ENCODE measurements at places on chromosomes 16 and 17.

DNA sequence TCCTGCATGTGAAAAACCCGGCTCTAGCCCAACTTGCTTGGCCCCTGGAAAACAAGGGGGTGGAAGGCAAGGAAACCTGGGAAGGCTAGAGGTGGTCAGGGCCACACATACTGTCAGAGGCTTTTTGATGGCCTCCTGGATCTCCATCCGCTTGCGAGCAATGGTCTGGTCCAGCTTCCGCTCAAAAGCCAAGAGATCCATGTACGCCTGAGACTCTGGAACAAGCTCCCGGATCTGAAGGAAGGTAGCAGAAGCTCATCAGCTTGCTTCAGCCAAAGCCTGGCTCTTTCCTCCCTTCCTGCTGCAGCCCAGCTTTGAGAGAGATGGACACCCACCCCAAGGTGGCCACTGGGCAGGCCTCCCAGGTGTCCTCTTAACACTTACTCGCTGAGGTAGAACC is 5.7 kb downstream of the SMARCD2 start:
- no peak for DNase-seq

- peak; percentile 19 for DNase-seq
These were observed 20.7 kb downstream of the LGALS9 start for GRCh38 chr17:27651411-27652345.

DNA sequence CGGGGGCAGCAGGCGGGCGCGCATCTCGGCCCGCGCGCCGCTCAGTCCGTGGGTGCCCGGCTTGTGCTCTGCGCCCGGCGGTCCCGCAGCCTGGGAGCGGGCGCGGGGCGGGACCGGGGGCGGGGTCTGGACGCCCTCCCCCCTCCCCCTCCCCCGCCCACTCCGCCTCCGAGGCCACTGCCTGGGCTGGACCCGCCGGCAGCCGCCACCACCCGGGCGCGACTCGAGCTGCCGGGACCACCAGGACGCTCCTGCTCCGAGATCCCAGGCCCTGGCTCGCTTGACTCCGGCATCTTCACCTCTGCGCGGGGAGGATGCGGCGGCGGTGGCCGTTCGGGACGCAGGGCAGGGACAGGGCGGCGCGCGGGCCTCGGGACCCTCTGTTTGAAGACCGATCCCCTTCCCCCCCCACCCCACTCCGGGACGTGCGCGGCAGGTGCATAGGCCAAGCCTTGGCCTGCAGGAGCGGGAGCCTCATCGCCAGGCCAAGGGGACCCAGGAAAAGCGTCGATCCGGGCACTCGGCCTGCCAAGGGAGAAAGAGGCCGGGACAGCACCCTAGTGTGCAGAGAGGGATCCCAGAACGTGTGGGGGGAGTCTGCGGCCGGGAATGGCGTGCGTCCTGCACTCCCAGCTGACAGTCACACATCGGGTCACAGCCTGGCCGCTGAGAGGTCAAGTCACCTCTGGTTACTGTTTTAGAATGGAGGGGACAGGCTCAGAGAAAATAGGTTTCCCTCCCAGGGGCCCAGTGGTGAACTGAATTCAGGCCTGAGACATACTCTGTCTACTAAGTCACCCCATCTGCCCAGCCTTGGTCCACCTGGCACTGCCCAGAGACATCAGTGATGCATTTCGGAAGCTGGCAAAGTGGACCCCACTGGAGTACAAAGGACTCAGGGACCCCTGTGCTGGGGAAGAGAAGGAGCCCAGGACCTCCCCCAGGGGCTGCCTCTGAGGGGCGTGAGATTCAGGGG is at the start of gene HS3ST6:
TSS of gene HS3ST6 (minus strand) at position 65 of the 976 bp plus-strand sequence. CDS start 92 bp downstream, outside the sequence.
- DNase-seq: no peak

DNA sequence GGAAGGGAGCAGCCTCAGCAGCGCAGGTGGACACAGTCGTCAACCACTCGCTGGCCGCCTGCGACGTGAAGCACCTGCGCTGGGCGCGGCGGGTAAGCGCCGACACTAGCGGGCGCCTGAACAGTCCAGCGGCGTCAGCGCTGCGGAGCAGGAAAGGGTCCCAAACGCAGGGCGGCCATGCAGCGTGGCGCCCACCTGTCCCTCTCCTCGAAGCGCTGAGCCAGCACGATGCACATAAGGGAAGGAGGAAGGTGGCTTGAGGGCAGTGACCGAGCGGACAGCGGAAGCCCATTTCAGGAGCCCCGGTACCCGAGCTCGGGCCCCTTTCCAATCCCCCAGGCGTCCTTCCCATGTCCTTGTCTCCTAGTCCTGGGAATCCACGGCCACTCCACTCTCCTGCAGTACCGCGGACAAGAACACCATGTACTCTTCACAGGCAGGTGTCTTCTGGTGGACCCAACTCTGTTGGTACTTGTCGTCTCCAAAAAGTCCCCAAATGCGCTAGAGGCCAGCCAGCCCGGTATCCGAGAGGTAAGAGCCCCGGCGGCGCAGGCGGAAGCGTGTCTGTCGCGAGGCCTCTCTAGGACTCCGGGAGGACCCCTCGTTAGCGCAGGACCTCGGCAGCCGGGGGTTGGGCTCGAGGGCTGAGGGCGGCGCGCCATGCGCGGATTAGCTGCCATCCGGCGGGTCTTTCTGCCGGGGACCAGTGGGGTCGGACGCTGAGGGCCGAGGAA is 14.4 kb downstream of the ZNF232 start:
- no peak for DNase-seq

GRCh38 chr16:86761111-86762031 is 183.0 kb downstream of the FOXL1 start:
- peak; percentile 80 for DNase-seq

- peak; percentile 83 for DNase-seq
These were observed 1.0 kb upstream of the SALL1 start for GRCh38 chr16:51151961-51152663.

DNA sequence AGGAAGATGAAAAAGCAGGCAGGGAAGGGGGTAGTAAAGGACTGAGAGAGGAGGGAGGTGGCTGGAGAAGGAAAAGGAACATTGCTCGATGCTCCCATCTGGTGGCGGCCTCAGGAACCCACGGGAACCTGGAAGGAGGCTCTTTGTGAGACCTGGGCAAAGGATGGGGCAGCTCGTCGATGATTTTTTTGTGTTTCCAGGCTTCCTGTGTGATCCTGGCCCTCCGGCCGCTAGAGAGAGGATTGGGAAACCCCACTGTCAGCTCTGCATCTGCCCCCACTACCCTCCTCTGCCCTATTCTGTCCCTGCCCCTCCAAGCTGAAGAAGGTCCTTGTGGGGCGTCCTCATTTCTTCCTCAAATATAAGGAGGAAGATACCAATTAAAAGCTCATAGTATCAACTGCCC is 6.6 kb downstream of the WFIKKN2 start:
- peak; percentile 62 for DNase-seq

DNA sequence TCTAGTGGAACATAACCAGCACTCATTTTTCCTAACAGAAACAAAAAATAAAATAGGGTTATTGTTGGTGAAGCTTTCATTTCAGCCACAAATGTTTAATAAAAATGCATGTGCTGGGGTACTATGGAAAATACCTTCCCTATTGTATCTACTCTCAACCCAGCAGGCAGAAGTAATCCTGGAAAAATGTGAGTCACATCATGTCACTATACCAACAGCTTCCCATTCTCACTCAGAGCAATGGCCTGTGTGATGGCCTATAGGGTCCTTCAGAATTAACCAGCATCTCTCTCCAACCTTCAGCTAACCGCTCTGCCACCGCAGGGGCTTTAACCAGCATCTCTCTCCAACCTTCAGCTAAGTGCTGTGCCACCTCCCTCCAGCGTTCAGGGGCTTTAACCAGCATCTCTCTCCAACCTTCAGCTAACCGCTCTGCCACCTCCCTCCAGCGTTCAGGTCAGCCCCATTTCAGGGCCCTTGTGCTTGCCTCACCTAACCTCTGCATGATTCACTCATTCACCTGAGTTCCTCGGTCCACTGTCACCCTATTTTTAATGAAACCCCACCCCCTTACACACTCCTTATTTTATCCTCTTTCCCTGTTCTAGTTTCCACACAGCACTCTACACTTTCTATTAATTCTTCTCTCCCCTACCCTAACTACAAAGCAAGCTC is 34.0 kb downstream of the UBE2G1 start:
- peak; percentile 25 for DNase-seq

DNA sequence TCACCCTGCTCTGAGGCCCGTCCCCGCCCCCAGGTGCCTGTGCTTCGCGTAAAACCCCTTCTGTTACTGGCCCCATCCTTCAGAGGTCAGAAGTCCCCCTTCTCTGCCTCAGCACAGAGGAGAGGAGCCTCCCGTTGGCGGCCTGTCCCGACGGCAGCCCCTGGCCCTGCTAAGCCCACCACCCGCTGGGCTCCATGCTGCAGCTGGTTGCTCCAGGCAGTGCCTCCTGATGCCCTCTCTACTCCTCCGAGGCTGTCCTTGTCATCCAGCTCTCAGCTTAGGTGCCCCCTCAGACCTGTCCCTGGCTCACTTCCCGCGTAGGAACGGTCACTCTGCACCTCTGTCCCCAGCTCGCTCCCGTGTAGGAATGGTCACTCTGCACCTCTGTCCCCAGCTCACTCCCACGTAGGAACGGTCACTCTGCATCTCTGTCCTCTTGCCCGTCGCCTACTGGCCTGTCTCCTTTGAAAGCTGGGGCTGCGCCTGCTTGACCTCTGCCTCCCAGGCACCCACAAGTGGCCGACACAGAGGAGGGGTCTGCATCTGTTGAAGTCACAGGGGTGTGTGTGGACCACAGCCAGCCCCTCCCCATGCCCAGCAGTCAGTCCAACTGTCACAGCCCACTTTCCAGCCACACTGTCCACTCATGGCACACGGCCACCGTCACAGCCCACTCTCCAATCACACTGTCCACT is 31.7 kb upstream of the ZC3H18 start:
- DNase-seq: no peak

- peak; percentile 14 for DNase-seq
These were observed 39.7 kb downstream of the ARHGAP17 start for GRCh38 chr16:24975428-24975889.

- DNase-seq: no peak
These were observed 3.8 kb downstream of the RNF213 start for GRCh38 chr17:80264205-80265075.

GRCh38 chr16:55944377-55944802 is 69.2 kb upstream of the CES5A start:
- DNase-seq: peak; percentile 76

DNA sequence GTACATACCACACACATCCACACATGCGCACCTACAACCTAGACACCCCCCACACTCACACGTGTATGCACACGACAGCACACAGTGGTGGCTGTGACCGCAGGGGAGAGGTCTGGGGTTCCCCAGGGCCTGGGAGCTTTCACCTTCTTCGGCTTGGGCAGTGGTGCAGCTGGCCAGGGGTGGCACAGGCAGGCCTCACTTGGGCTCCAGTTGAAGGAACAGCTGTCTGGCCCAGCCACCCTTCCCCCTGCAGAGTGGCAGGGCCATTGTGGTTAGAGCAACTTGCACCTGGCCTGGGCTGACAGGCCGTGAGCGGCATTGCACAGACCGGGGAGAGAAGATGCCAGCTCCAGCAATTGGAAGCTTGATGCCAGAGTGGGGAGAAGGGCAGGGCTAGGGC is 114.5 kb upstream of the GSE1 start:
- no peak for DNase-seq

DNA sequence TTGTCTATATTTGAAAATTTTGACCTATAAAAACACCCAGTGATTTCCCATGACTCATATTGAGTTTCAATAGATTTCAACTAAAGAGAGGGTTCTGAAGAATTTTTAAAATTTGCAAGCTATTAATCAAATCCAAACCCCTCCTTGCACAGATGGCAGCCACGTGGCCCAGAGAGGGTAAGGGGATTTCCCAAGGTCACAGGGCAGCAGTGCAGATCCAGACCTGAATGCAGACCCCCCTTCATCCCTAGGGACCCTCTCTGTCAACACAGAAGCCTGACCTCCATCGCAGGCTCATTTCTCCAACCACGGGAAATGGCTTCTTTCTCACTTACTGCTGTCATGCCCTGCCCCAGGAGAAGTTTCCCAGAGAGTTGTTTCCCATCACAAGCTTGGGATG is 24.7 kb upstream of the CES5A start:
- no peak for DNase-seq

GRCh38 chr16:22670551-22671041 is 143.4 kb upstream of the HS3ST2 start:
- DNase-seq: no peak

DNA sequence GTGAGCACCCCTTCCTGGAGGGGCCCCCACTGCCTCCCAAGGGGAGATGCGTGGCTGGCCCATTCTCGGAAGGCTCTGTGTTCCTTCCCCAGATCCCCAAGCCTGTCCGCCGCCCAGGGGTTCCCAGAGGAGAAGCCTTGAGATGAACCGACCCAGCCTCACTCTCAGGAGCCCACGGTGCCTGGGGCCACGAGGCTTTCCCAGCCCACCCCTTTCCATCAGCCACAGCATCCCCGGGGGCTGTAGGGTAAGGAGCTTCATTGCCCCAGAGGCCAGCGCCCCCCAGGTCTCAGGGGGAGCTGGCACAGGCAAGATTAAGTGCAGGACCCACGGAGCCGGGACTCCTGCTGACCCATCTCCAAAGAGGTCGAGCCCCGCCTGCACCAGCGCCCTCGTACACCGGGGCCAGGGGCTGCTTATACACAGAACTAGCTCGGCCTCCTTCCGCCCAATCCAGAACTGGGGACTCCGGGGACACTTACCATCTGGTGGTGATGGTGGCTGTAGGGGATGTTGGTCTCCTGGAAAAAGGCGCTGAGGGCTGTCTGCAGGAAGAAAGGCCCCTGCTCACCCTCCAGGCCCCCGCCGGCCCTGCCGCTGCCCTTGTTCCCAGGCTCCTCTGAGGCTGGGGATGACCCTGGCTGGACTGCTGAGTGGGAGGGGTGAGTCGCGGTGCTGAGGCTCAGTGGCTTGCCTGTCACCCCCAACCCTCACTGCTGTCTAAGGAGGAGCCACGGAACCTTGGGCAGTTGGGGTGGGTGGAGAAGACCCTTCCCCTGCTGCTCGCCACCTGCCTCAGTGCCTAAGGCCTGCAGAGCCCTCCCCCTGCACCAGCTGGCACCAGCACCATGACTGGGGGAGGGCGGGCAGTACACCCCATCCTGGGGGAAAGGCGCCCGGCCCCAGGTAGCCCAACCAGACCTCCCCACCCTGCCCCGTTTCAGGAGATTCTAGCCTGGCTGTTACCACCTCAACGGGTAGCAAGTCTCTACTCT is 4.4 kb downstream of the UBALD1 start:
- no peak for DNase-seq

- DNase-seq: peak; percentile 98
These were observed 5.0 kb downstream of the DPH1 start for GRCh38 chr17:2034806-2035540.
